ENCODE measurements at places on chromosomes 7 and 10. TPM values are rescaled to one million over a fixed set of nuclear protein-coding genes. Genes with fewer than 3 reads are reported as not detected.

DNA sequence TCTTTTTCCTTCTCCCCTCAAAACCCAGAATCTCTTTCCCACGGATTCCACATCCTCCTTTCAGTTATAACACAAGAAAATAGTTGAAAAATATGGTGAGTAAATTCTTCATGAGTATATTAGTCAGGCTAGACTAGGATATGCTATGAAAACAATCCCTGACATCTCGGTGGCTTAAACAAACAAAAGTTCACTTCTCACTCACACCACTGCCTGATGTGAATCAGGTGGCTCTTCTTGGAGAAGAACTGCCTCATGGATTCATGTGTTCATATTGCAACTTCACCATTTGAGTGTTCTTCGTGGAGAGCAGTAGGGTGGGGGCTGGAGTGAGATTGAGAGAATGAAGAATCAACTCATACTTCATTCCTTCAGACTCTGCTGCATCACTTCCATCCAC lies 204.1 kb downstream of the PHF14 start:
- H3K4me3 ChIP-seq: no peak overlapping the region
- H3K27ac ChIP-seq: no peak overlapping the region
- no peaks in the 10 kb centered on the region for H3K4me1 ChIP-seq
- H3K36me3 ChIP-seq: no peaks in the 10 kb centered on the region

DNA sequence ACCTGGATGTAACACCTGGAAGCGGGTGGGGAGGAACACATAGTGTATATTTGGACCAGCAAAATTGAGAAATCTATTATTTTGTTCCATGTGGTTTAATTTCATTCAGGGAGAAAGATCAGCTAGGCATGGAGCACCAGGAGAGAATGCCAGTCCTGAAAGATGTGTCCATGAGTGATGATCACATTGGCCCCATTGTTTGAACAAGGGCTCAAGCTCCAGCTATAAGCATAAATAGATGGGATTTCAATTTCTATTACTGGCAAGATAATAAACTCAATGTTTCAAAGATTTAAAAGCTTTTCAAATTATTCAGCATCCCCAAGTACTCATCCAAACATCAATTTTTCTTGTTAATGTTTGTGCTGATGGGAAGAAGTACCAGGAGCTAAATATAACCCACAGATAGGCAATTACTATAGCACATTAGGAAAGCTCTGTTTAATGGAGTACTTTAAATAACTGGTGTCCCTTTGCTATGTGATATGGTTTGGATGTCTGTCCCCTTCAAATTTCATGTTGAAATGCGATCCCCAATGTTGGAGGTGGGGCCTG lies 275.3 kb upstream of the PHYHIPL start:
- DNase-seq: no peak
- H3K27me3 ChIP-seq: no peaks in the 10 kb centered on the region
- no peaks in the 10 kb centered on the region for H3K4me1 ChIP-seq
- H3K36me3 ChIP-seq: no peaks in the 10 kb centered on the region
- no peak overlapping the region for H3K4me3 ChIP-seq

GRCh38 chr10:90096196-90096595 lies 394.8 kb downstream of the KIF20B start:
- H3K27ac ChIP-seq: no peak overlapping the region
- H3K36me3 ChIP-seq: no peaks in the 10 kb centered on the region
- no peaks in the 10 kb centered on the region for H3K27me3 ChIP-seq
- H3K4me3 ChIP-seq: no peak overlapping the region

GRCh38 chr7:100675581-100676350 lies 2.2 kb downstream of the GNB2 start:
- H3K36me3 ChIP-seq: peaks cover 5% of the 10 kb centered on the region
- no peaks in the 10 kb centered on the region for H3K27me3 ChIP-seq
- peaks cover 7% of the 10 kb centered on the region for H3K4me1 ChIP-seq

The CUBN gene
- 8.9 TPM for total RNA-seq

DNA sequence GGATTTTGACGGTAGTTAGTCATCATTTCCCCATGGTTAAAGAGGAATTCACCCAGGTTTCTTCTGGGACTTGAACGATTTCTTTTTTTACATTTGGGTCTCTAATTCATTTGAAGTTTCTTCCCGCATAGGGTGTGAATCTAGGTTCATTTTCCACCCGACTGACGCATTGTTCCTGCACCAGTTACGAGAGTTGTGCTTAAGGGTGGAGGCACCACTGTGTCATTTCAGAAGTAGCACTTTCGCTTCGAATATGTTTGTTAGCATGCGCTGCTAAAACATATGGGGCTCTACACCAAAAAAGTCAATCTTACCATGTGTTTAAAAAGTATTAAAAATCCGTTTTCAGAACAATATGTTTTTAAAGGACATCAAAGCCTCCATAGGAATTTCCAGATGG lies 140.3 kb downstream of the VIPR2 start:
- H3K4me1 ChIP-seq: no peaks in the 10 kb centered on the region
- no peaks in the 10 kb centered on the region for H3K36me3 ChIP-seq
- no peak overlapping the region for H3K4me3 ChIP-seq
- DNase-seq: no peak

- no peak overlapping the region for H3K27ac ChIP-seq
- no peak for DNase-seq
- H3K36me3 ChIP-seq: no peaks in the 10 kb centered on the region
- no peaks in the 10 kb centered on the region for H3K27me3 ChIP-seq
- H3K4me1 ChIP-seq: no peaks in the 10 kb centered on the region
- H3K4me3 ChIP-seq: no peak overlapping the region
Observed at GRCh38 chr7:84339306-84339705, 144.7 kb upstream of the SEMA3A start.

DNA sequence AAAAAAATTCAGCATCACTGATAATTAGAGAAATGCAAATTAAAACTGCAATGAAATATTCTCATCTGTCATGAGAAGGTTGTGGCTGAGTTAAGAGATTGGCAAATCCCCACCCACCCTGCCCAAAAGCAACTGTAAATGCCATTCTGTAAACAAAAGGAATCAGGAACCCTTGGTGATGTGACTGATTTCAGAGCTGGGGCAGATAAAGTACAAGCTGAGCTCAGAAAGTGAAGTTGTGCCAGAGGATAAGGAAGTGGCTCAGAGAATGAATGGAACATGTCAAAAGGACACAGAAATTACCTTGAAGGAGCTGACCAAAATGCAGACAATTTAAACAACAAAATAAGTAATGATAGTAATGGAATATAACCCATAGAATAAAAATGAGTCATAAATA lies 32.7 kb upstream of the ARMS2 start:
- H3K27ac ChIP-seq: no peak overlapping the region
- no peaks in the 10 kb centered on the region for H3K27me3 ChIP-seq
- DNase-seq: no peak
- H3K36me3 ChIP-seq: peaks cover 5% of the 10 kb centered on the region
- H3K4me1 ChIP-seq: peaks cover 53% of the 10 kb centered on the region

The HOGA1 gene
- not detected for total RNA-seq

DNA sequence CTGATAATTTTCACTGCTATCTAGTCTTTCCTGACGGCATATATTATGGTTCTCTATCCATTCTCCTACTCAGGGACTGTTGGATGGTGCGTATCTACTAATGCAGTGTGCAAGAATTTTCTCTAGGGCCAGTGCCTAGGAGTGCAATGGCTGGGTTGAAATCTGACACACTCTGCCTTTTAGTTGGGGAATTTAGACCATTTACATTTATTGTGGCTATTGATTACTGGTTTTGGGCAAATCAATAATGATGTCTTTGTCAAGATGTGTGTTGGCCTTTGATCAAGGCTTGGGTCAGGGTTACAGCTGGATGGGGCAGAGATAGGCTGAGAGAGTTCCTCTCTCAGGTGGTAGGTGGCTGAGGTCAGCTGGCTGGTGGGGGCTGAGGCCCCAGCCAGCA lies 21.8 kb downstream of the NPTX2 start:
- H3K4me1 ChIP-seq: no peaks in the 10 kb centered on the region
- H3K27me3 ChIP-seq: no peaks in the 10 kb centered on the region
- DNase-seq: no peak
- H3K36me3 ChIP-seq: no peaks in the 10 kb centered on the region
- no peak overlapping the region for H3K4me3 ChIP-seq
- H3K27ac ChIP-seq: no peak overlapping the region

DNA sequence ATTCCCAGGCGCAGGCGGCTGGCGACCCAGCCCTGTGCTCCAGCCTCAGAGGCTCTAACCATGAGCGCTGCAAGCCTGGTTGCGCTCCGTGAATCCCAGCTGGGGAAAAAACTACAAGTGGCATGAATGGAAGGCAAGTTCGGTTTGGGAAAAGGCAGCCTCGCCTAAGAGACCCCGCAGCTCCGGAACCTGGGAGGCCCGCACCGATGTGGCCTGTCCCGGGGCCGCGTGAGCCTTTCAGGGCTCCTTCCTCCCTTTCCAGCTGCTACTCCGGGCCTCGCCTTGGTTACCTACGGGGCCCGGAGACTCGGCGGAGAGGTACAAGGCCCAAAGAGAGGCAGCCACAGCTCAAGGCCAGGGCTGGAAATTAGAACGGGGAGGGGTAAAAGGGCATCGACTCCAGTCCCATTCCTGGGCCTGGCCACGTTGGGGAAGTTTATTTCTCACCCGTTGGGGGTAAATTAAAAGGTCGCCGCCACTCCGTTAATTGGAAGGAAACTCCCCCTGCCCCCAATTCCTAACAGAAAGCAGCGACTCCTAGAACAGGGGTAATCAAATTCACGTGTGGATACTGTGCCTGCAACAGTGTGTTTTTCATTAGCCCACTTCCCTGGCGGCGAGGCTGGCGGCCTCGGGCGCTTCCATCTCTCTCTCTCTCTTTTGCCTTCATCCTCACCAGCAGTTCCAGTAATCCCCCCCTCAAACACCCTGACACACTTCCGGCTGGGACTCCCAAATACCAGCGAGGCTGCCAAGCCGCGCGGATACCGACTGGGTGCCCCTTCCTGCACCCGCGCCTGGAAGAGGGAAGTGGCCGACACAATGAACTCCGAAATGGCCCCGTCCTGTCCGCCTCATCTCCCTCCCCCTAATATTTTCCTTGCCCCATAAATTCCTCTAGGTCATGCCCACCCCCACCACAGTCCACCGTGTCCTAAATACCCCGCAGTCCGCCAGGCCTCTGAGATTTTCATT lies 1.5 kb upstream of the HOXA9 start:
- H3K36me3 ChIP-seq: no peaks in the 10 kb centered on the region
- H3K4me1 ChIP-seq: peaks cover 40% of the 10 kb centered on the region
- H3K27ac ChIP-seq: no peak overlapping the region
- H3K4me3 ChIP-seq: no peak overlapping the region

DNA sequence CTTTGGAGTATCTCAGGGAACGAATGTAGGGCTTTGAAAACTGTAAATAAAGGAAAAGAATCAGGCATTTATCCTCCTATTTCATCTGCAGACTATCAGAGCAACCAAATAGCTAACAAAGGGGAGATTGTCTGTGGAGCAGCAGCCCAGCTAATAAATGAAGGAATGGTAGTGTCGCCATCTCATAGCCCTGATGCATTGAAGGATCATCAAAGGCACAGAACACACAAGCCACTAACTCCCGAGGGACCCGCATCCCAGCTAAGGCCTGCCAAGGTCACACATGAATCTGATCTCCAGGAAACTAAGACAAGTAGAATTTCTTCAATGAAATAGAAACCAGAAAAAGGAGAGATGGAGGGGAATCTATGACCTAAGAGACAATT lies 38.2 kb downstream of the CALML5 start:
- DNase-seq: no peak
- no peak overlapping the region for H3K4me3 ChIP-seq
- peaks cover 10% of the 10 kb centered on the region for H3K4me1 ChIP-seq
- H3K27ac ChIP-seq: no peak overlapping the region
- H3K36me3 ChIP-seq: peaks cover 7% of the 10 kb centered on the region

DNA sequence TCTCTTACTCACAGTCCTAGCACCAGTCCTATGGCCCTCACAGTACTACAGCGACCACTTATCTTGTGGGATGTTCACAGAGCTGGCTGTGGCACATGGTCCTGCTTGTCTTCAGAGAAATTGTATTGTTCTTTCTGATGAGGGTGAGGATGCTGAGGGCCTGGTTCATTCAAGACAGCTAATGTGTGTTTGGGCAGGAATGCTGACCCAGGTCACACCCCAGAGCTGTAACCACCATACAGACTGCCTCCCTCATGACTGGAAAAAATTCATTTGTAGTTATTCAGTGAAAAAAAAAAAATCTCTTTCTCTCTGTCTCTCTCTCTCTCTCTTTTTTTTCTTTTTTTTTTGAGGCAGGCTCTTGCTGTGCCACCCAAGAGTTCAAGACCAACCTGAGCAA lies 83.5 kb downstream of the KLF6 start:
- H3K36me3 ChIP-seq: no peaks in the 10 kb centered on the region
- H3K27ac ChIP-seq: no peak overlapping the region
- DNase-seq: no peak
- no peaks in the 10 kb centered on the region for H3K27me3 ChIP-seq
- H3K4me3 ChIP-seq: no peak overlapping the region
- no peaks in the 10 kb centered on the region for H3K4me1 ChIP-seq

The CDC14C gene
- not detected for total RNA-seq

- no peak overlapping the region for H3K4me3 ChIP-seq
- H3K27me3 ChIP-seq: no peaks in the 10 kb centered on the region
- H3K27ac ChIP-seq: no peak overlapping the region
- no peaks in the 10 kb centered on the region for H3K4me1 ChIP-seq
- H3K36me3 ChIP-seq: no peaks in the 10 kb centered on the region
Observed at GRCh38 chr7:39746103-39746819, 122.9 kb downstream of the RALA start.

DNA sequence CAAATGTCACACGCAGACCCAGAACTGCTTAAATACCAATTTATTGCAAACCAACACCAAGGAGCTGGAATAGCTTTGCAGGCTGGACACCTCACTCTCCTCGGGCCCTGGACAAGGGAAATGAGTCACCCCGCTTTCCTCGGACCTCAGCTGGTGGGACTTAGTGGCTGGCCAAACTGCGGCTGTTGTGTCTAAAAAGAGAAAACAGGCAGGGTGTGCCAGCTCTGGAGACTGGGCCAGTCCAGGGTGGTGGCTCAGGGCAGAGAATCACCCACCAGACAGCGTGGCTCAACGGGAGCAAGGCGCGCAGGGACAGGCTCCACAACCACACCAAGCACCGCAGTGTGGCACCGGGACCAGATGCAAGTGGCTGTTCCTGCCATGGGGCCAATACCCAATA lies 58.2 kb upstream of the CAMK2B start:
- H3K36me3 ChIP-seq: peaks cover 63% of the 10 kb centered on the region
- no peak overlapping the region for H3K4me3 ChIP-seq
- no peaks in the 10 kb centered on the region for H3K27me3 ChIP-seq
- H3K27ac ChIP-seq: no peak overlapping the region
- no peak for DNase-seq

- H3K27me3 ChIP-seq: no peaks in the 10 kb centered on the region
- H3K4me1 ChIP-seq: no peaks in the 10 kb centered on the region
- no peak for DNase-seq
- no peak overlapping the region for H3K4me3 ChIP-seq
- no peaks in the 10 kb centered on the region for H3K36me3 ChIP-seq
Observed at GRCh38 chr10:71538608-71539260, 142.0 kb downstream of the CDH23 start.

The TRPV5 gene
- not detected for total RNA-seq

- no peak overlapping the region for H3K4me3 ChIP-seq
- no peak for DNase-seq
- no peak overlapping the region for H3K27ac ChIP-seq
Observed at GRCh38 chr10:115974816-115975430, 298.1 kb downstream of the GFRA1 start.
